ENCODE measurements at places on chromosomes 7 and 10.

GRCh38 chr7:3461923-3462322 lies 160.9 kb downstream of the SDK1 start:
- DNase-seq = peak; percentile 37

- no peak for DNase-seq
Observed at GRCh38 chr10:129968853-129969183, 4.7 kb upstream of the EBF3 start.

DNA sequence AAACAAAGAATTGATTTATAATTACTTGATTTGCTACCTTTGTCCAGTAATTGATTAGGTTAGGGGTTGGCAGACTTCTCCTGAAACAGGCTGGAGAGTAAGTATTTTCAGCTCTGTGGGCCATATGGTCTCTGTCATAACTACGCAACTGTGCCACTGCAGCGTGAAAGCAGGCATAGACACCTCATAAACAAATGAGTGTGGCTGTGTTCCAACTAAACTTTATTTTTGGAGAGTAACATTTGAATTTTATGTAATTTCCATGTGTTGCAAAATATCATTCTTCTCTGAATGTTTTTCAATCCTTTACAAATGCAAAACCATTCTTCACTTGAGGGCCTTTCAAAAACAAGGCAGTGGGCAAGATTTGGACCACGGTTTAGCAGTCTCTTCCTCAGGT lies 76.9 kb downstream of the GALNT17 start:
- no peak for DNase-seq

- DNase-seq = no peak
Observed at GRCh38 chr7:69122953-69123352, 475.3 kb upstream of the AUTS2 start.

GRCh38 chr7:44920119-44920518 lies 34.8 kb upstream of the PURB start:
- DNase-seq = no peak

DNA sequence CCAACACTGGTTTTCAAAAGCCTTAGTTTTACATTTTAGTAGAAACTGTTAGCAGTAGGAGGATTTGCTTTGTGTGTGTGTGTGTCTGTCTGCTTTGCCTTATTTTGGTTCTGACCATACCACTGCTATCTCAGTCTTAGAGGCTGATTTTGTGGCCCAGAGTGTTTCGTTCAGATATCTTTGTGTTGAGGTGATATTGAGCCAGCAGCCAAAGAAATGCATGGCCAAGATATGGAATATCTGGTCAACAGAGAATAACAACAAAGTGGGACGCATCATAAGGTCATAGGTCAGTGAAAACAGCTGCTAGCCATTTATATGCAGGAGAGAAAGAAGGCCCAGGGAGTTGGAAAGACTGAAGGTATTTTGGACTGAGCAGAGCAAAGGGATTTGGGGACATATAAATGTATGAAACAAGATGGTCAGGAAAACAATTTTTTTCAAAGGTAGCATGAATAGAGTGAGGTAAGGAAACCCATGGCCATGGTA lies 47.7 kb downstream of the KIAA1217 start:
- no peak for DNase-seq
